Activated CD4-positive, alpha-beta T cell treated with anti-CD3 and anti-CD28 coated beads for 36 hours (primary cell): ENCODE measurements at places on chromosomes 7 and 10. TPM values are rescaled to one million over a fixed set of nuclear protein-coding genes. Genes with fewer than 3 reads are reported as not detected.

Gene GRM3
- total RNA-seq = not detected

Gene ADARB2
- total RNA-seq = not detected

Gene PNLIPRP2
- total RNA-seq = not detected

Gene DNAH11
- total RNA-seq = 4.2 TPM

Gene CD36
- not detected for total RNA-seq

Gene NPC1L1
- total RNA-seq = 0.04 TPM

Gene GIMAP7
- total RNA-seq = 36.9 TPM

Gene VWA2
- total RNA-seq = not detected

Gene MKLN1
- 40.1 TPM for total RNA-seq

Gene SLC18A3
- total RNA-seq = not detected

Gene HOXA4
- 0.25 TPM for total RNA-seq
